ENCODE measurements at places on chromosomes 6 and 20. TPM values are rescaled to one million over a fixed set of nuclear protein-coding genes. Genes with fewer than 3 reads are reported as not detected.

DNA sequence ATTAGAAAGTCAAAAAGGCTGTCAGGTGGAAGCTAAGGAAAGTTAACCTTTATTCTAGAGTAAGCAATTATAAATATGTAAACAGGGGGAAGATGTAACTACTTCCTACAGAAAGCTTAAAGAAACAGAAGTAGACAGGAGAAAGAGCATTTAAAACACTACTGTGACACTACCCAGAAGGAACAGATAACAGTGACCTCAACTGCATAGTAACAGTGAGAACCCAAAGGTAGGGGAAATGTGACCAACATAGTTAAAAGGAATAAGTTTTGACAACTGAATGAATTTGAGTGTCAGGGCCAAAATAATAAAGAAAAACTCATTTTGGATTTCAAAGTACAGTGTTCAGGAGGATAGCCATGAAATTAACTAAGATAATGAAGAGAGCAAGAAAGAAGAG, 43.5 kb downstream of the IBTK start:
- DNase-seq = no peak

DNA sequence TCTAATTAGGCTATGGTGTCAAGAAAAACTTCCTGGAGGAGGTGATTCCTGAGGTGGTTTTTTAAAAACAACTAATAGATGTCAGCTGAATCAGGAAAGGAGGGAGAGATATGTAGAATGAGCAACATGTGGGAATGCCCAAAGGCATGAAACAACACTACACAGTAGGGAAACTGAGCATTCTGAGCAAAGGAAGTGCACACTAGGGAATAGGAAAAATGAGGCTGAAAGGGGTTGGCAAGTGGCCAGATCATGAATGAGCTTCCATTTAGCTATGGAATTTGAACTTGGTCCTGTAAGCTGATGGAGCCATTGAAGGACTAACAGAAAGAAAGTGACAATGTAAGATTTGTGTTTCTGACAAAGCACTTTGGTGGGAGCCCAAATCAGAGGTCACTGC, 16.9 kb upstream of the SLC35F1 start:
- no peak for DNase-seq

DNA sequence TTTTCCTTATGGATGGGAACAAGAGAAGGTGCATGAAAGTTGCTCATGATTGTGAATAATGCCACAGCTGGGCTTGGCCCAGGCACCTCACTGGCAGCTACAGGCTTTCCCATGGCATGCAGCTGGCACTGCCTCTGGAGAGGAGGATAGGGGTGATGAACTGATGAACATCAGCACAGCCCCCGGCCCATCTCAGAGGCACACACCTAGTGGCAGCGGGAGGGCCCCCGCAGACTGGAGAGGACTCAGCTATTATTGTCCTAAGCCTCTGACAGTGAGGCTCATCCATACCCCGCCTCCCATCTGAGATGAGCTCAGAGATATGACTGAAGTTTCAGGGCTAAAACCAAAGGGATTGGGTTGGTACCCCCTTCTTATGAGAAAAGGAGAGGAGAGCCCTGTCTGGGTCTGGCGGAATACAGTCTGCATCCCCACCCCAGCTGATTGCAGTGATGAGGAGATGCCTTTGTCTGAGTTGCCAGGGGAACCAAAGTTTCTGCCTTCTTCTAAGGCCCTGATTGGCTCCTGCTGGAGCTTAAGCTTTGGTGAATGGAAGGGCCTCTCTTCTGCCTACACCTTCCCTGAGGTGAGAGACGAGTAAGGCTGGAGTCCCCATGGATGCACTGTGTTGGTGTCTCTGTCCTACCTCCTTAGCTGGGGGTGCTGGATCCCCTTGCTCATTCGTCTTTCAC, 27.6 kb upstream of the EPB41L1 start:
- DNase-seq = no peak

DNA sequence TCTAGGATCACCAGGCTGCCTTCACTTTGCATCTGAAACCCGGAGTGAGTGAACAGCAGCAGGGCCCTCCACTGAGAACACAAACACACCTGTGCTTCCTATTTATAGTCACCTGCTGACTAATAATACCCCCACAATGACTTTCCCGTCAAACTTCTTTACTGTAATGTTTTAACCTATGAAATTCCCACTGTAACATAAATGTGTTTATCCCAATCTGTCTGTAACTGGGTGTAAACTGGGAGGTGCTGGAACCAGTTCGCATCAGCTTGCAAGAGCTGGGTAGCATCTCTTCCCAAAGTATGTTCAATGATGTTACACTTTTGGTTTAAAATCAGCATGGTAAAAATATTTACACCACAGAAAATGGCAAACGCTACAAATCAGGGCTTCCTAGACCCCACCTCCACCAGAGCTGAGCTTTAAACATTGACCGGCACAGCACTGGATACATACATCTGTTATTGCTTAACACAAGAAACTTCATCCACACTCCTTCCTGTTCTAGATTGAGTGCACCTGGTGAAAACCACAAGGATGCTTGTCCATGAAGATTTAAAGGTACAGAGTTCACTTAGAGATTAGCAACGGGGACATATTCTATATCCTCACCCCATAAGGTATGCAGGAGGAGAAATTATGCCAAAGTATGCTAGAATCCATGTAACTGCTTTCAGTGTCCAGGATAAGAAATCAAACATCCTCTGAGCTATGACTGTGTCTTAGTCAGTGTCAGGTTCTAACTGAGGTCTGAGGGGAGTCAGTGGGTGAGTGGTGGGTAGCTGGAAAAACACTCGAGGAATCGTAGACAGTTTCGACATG, 79.0 kb downstream of the ALDH8A1 start:
- peak; percentile 94 for DNase-seq

- no peak for DNase-seq
Observed at GRCh38 chr6:24472181-24472580, 17.2 kb downstream of the GPLD1 start.

DNA sequence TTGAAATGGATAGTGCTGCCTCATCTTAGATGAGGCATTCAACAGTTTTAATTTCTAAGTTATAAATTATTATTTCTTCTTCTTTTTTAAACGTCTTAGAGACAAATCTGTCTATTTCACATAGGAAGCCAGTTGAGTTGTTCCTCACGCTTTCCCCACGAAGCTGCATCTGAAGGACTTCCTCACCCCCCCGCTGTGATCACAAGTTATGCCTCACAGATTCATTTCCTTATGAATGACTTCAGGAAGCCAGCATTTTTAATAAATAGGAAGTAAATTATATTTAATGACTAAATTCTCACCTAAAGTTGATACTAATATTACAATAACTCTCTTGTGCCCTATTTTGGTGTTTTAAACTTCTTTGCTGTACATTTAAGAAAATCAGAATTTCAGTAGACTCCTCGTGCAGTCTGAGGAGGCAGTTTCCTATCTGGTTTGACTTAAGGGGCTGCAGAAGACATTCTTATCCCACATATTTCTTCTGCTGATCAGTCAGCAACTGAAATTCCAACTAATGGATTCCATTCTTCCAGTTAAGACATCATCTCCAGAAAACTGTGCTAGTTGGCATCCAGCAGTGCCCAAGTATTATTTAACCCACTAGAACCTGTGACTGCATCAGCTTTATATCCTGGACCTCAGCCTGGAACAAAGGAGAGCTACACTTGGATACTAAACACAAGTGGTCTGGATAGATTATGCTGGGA, 182.7 kb upstream of the CCN2 start:
- peak; percentile 53 for DNase-seq

IRF4 gene
- 291 TPM for total RNA-seq

- DNase-seq = peak; percentile 95
Observed at GRCh38 chr6:33204415-33205190, at the start of gene HSD17B8. Gene HSD17B8, plus strand, starts transcription at chr6:33204655. Its CDS starts 14 bp downstream, at chr6:33204669.

GRCh38 chr6:100175814-100176310, 181.8 kb upstream of the MCHR2 start:
- DNase-seq = no peak

PRSS16 gene
- 13.3 TPM for total RNA-seq

GNMT gene
- 1.7 TPM for total RNA-seq

KCNG1 gene
- total RNA-seq = not detected

- no peak for DNase-seq
Observed at GRCh38 chr6:131470534-131470933, 102.5 kb upstream of the ARG1 start.

- no peak for DNase-seq
Observed at GRCh38 chr6:21732731-21733130, 139.2 kb downstream of the SOX4 start.

GRCh38 chr20:8808202-8808535, 260.7 kb upstream of the PLCB4 start:
- DNase-seq = no peak

DNA sequence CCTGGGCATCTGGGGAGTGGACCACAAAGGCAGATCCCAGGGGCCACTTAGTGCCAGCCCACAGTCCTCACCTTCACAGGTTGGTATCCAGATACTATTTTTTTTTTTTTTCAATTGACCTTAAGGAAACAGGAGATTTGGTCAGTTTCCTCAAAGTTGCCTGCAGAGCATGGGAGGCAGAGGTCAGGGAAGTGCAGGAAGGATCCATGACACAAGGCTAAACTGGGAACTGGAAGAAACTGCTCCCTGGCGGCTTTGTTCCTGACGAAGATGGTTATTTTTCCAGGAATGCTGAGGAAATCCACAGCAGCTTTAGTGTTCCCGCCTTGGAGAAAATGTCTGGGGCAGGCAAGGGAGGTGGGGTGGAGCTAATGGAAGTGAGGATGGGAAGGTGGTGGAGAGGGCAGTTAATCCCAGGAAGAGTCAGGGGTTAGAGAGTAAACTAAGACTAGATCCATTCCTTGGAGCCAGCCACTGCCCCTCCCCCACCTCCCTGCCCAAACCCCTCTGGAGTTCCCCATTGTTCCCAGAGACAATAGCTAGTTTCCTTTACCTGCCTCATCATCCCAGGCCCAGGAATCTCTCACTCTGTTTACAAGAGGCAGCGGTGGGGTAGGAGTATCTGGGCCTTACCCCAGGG, 14.3 kb upstream of the MYMX start:
- no peak for DNase-seq

GATA5 gene
- not detected for total RNA-seq

DNA sequence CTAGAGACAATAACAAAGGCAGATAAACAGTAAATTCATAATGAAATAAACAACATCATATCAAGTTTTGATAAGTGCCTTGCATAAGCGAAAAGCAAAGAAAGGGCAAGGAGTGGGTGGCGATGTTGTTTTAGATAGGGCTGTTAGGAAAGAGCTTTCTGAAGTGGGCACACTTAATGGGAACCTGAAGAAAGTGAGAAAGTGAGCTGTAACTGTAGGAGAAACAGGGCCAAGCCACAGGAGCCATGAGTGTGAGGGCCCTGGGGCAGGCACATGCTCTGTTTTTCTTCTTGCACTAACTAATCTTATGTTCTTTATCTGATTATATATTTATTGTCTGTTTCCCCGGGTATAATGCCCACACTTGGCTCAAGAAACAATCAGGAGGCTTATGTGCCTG, 193.4 kb upstream of the SUPT3H start:
- no peak for DNase-seq

All from OCI-LY7 (cell line).